ENCODE measurements at places on chromosomes 7 and 10.

DNA sequence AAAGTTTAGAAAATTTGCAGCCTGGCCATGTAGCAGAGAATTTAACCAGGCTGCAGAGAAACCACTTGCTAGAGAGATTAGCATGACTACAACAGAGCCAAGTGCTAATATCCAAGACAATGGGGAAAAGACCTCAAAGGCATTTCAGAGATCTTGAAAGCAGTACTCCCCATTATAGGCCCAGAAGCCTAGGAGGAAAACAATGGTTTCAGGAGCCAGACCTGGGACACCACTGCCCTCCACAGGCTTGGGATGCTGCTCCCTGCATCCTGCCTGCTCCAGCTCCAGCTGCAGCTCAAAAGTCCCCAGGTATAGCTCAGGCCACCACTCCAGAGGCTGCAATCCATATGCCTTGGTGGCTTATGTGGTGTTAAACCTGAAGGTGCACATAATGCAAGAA, 101.5 kb upstream of the TMEM72 start:
- DNase-seq, result no peak

- DNase-seq, result no peak
These were observed 1.2 kb downstream of the NT5C3A start for GRCh38 chr7:33061282-33061937.

GRCh38 chr10:82515256-82515655, 640.3 kb downstream of the NRG3 start:
- no peak for DNase-seq

GRCh38 chr7:18119985-18120384, 92.3 kb upstream of the PRPS1L1 start:
- peak; percentile 9 for DNase-seq

DNA sequence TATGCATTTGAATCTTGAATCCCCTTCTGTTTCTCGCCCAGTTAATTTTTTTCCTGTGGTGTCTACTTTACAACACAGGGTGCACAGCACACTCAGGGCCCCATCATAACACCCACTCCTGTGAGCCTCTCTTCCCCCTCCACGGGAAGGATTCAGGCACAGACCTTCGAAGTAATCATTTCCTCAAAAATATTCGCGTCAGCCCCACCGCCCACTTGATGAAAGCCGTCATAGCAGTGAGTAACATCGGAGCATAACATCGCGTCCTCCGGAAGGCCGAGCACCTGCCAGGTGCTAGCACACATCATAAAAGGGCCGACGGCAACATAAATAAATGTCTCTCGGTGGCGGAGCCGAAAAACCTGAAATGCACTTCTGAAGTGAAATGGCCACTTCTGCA, 201.7 kb upstream of the ADARB2 start:
- DNase-seq, result no peak

DNA sequence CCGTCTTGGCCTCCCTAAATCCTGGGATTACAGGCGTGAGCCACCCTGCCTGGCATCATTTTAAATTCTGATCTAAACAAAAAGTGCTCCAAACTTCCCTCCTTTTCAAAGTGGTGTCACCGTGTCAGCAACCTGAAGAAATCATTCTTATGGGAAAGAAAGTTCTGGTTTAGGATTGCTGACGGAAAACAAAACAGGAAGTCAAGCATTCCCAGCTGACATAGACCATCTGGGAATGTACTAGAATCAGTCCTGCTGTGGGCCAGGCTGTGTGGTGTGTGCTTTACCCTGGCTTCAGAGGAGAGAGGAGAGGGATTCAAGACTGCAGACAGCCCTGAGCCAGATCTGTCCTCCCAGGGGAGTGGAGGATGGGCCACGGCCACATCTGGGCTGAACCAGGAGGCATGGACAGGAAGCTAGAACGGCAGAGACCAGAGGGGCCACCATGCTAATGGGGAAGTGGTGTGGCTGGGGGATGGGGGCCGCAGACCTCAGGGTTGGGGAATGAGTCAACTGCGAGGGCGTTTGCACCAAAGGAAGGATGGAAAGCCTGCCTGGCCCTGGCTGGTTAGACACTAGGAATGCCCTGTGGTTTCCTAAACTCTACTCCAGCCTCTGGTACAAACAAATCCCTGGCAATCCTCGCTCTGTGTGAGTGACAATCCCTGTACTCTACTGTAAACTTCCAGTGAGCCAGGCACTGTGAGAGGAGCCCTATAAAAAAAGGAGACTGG, 16.7 kb upstream of the CLIP2 start:
- DNase-seq, result peak; percentile 75

- DNase-seq, result no peak
These were observed 112.7 kb downstream of the ICA1 start for GRCh38 chr7:8149222-8149621.

- no peak for DNase-seq
These were observed 460.8 kb downstream of the NRG3 start for GRCh38 chr10:82335831-82336230.

- DNase-seq, result no peak
These were observed 186.8 kb downstream of the MACC1 start for GRCh38 chr7:20030417-20030816.

- DNase-seq, result no peak
These were observed 58.7 kb downstream of the BMPR1A start for GRCh38 chr10:86815035-86815617.

- no peak for DNase-seq
These were observed 7.2 kb downstream of the RBM17 start for GRCh38 chr10:6095810-6096570.

- DNase-seq, result peak; percentile 55
These were observed 36.0 kb downstream of the R3HCC1L start for GRCh38 chr10:98170249-98171117.

DNA sequence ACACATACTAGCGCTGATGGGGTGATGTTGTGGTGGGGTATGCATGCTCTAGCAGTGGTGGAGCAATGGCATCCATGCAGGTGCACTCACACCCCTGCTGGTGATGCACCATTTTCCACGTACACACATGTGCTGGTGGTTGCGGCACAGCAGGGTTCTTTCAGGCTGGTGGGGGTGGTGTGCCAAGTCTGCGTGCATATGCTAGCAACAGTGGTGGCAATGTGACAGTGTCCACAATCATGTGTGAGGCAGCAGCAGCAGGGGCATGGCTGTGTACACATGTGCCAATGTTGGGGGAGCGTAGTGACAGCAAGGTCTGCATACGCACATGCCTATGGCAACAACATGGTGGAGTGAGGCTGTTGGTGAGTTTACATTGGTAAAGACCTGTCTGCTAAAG, 148.1 kb downstream of the ZWINT start:
- no peak for DNase-seq

- peak; percentile 62 for DNase-seq
These were observed 95.2 kb downstream of the CLEC2L start for GRCh38 chr7:139618482-139619366.

DNA sequence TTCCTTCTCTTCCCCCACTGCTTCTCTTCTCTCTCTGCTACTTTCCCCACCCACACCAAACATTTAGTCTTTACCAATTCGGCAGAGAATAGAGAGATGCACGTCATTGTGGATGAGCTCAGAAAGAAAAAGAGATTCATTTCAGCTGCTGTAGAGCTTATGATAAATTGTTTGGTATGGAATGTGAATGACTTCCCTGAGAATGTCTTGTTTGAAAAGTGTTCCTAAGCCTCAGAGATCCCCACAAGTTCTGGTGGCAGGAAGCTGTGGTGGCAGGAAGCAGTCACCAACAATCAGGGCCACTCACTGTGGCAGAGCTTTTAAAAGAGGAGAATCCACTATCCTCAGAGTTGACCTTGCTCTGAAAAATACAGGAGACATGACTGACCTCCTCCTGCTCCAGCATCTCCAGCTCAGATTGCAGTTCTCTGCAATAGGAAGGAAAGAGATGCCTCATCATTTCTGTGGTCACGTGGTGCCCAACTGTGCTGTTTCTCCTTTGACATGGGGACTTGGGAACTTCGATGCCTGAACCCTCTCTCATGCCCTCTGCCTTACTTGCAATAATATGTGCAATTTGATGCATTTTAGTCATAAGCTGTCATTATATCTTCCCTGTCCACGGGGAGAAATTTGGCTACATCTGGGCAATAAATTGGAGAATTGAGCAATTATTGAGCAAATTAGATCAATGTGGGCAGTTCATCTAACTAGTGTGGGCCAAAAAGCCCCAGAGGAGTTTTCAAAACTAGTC, 76.5 kb downstream of the BMPER start:
- no peak for DNase-seq

DNA sequence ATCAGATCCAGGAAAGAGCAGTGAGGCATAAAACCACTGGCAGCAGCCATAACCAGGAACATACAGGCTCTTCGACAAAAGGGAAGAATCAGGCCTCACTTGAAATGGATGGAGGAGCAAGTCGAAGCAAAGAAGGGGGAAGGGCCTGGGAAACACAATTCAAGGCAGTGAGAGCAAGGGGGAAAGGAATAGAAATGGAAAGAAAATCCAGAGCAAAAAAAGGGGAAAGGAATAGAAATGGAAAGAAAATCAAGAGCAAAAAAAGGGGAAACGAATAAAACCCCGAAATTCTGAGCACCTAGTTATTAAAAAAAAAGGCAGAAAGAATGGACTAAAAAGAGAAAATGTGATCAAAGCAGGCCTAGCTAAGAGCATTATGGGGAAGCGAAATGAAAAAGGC, 24.1 kb upstream of the PRKAR2B start:
- DNase-seq, result no peak

All from endothelial cell (in vitro differentiated cells).